Fibroblast of gingiva (primary cell): ENCODE measurements at places on chromosomes 3 and 15.

- DNase-seq, result no peak
These were observed 567.7 kb downstream of the NAALADL2 start for GRCh38 chr3:175426805-175427204.

GRCh38 chr3:179671309-179671708, 18.5 kb downstream of the USP13 start:
- no peak for DNase-seq

- peak; percentile 65 for DNase-seq
These were observed 127.0 kb downstream of the CHSY1 start for GRCh38 chr15:101124731-101125451.

- DNase-seq, result no peak
These were observed 67.1 kb upstream of the CHD2 start for GRCh38 chr15:92833106-92833433.

- DNase-seq, result peak; percentile 86
These were observed 53.0 kb upstream of the MME start for GRCh38 chr3:155026999-155027591.

GRCh38 chr3:135147657-135148056, 352.6 kb downstream of the EPHB1 start:
- no peak for DNase-seq

DNA sequence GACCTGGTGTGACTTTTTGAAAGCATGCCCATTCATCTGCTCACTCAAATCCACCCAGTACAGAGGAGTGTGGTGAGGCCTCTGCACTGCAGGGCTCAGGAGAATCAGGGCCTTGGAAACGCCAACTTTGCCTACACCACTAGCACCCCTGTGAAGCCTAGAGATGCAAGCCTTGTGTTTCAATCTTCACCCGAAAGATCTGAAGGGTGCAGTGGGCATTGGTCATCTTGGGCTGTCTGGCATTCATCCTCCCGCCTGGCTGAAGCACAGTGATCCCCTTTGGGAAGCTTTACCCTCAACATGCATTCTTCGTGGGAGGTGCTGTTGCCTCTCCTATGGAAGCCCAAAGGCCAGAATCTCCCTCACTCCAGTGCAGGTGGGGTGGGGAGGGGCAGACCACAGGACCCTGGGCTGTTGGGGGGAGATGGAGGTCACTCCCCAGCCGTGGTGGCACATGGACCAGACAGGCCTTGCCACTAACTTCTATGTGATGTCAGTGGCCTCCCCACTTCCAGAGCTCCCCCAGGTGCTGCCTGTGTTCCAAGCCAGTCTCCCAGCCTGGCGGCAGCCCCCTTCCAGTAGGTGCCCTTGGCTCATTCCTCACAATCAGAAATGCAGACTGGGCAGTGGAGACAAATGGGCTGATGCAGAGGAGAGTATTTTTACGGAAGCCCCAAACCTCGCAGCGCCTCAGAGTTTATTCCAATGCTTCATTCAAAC, 92.5 kb downstream of the ADAMTS17 start:
- DNase-seq, result no peak

- DNase-seq, result no peak
These were observed 311.1 kb upstream of the KCNH8 start for GRCh38 chr3:18837137-18837755.

DNA sequence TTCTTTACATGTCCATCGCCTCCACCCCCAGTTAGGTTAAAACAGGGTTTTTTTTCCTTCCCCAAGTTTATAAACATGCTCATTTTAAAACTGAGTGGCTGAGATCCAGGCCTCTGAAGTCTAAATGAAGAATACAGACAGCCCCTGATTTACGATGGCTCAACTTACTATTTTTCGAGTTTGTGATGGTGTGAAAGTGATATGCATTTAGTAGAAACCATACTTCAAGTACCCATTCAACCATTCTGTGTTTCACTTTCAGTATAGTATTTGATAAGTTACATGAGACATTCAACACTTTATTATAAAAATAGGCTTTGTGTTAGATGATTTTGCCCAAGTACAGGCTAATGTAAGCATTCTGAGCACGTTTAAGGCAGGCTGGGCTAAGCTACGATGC, 30.5 kb upstream of the GNB5 start:
- no peak for DNase-seq

DNA sequence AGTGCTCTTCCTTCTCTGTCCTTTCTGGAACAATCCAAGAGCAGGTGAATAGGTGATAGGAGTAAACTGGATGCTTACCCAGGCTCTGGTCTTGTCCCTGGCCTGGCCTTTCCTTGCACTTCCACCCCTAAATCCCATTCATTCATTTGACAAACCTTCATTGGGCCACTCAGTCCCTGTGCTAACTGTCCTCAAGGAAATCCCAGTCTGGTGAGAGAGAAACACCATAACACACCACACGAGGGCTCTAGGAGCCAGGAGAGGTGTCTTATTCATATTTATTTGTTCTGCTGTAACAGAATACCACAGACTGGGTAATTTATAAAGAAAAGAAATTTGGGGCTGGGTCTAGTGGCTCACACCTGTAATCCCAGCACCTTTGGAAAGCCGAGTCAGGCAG, 22.8 kb downstream of the EFCC1 start:
- DNase-seq, result no peak

GRCh38 chr15:34851007-34851406, 55.7 kb upstream of the ACTC1 start:
- no peak for DNase-seq

- DNase-seq, result no peak
These were observed 25.6 kb downstream of the TPM1 start for GRCh38 chr15:63067976-63068743.

GRCh38 chr3:57057351-57057750, 3.1 kb upstream of the SPATA12 start:
- no peak for DNase-seq

DNA sequence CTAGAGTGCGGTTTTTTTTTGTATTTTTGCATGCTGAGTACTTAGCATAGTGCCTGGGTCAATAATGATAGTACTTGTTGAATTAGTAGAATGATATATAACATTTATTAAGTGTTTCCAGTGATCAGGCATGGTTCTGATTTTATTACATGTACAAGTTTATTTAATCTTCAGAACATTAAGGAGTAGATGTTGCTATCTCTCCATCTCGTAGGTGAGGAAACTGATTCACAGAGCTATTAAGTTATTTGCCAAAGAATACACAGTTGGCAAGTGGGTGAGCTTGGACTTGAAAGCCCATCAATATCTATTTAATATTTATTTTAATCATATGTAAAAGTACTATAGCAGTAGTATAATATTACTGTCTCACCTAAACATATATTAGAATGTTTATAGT, 219.5 kb downstream of the CACNA2D3 start:
- DNase-seq, result no peak
